ENCODE measurements at places on chromosomes 1 and 21.

GRCh38 chr1:44775078-44775929 is at the start of gene RPS8:
TSS of gene RPS8 (plus strand) at chr1:44775540. CDS start at chr1:44775597, 57 bp downstream.
- peak; percentile 92 for DNase-seq

DNA sequence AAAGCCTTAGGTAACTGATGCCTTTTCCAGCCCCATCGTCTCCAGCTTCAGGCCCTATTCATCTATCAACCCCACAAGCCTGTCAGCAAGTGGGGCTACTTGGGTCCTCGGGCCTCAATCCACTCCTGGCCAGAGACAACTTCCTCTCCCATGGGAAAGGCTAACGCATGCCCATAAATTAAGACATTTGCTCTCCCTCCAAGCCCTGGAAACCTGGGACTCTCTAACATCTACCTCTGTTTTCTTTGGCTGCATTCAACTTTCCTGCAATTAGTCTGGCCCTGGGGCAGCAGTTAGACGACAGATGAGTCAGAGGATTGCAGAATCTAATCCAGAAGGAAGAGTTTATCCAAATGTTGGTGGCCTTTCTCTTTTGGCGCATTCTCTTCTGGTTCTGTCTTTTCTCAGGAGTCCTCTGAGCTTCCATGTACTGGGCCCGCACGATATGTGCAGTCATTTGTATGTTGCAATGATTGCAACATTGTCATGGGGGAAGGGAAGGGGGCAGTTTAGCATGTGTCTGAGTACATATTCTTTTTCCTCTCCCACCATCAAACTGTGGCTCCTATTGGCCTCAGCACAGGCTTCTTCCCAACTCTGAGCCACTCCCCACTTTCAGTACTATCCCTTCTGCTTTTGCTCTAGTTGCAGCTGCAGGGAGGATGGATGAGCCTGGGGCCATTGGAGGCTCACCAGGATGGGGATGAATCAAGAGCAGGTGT is 54.4 kb downstream of the NAV1 start:
- no peak for DNase-seq

- no peak for DNase-seq
These were observed 4.7 kb downstream of the CHI3L1 start for GRCh38 chr1:203181586-203182386.

- no peak for DNase-seq
These were observed 4.7 kb downstream of the ZBTB7B start for GRCh38 chr1:155007251-155007828.

- no peak for DNase-seq
These were observed 22.1 kb downstream of the PTPRU start for GRCh38 chr1:29258189-29258975.

GRCh38 chr1:44696789-44697345 is 22.4 kb downstream of the ARMH1 start:
- DNase-seq = no peak

- DNase-seq = no peak
These were observed 42.9 kb upstream of the DMRTB1 start for GRCh38 chr1:53416269-53416813.

GRCh38 chr1:16018749-16019643 is 1.2 kb upstream of the HSPB7 start:
- DNase-seq = no peak

DNA sequence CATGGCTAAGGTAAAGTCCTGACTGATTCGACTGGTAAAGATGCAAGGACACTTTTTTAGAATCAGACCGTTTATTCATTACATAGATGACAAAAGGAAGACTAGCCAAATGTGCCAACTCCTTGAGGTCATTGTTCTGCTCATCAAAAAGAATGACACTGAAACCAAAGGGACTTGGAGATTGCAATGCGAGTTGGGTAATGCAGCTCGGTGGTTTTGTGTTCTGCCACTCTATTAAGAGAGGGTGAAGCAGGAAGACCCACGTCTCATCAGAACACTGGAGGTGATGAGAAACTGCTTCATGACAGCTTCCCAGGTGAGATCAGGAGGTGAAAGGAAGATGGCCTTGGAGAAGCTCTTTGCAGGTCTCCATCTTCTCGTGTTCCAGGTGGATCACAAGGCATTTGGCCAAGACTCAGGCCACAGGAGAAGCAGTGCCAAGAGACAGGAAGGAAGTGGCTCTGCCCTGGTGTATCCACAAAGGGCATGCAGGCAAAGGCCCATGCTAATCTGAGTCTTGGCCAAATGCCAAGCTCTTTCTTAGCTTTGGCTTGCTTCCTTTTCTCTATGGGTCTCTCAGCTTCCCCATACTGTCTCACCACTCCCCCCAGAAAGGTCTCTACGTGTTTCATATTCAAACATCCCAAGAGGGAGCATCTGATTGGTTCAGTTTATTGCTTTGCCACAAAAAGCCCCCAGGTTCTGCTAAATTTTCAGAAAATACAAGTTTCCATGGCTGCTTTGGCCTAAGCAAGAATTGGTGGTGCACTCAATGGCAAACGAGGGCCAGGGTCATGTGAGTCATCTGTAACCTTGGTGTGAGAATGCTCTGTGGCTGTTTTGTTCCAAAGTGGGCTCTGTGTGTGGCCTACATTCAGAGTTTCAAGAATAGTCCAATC is 5.7 kb upstream of the CCT8 start:
- no peak for DNase-seq

DNA sequence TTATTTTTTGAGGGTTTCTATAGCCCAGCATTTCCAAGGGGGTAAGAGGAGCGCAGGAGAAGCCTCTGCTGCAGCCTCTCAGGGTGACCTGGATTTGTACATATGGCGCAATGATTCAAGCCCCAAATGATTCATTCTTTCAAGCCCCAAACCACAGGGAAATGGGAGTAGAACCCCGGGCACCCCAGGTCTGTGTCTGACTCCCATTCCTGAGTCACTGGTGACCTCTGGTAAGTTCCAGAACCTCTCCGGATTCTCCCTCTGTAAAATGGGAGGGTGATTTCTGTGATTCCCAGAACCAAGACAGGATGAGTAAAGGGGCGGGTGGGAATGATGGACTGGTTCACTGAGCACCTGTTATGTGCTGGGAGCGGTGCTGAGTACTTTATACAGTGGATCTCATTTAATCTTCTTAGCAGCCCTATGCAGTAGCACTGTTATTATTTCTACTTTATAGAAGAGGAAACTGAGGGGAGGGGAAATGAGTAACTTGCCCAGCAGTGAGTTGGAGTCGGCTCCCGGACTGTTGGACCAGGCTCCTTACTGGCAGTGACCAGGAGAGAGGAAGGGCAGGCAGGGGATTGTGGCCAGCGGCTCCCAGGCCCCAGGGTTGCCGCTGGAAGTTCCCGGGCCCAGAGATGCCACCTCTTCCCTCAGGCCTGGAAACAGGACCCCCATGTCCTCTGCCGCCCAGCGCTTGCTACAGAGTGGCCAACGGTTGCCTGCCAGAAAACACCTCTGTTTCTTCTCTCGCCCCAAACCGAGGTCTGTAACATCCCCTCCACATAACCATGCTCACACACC is 20.3 kb upstream of the SLC26A9 start:
- no peak for DNase-seq

DNA sequence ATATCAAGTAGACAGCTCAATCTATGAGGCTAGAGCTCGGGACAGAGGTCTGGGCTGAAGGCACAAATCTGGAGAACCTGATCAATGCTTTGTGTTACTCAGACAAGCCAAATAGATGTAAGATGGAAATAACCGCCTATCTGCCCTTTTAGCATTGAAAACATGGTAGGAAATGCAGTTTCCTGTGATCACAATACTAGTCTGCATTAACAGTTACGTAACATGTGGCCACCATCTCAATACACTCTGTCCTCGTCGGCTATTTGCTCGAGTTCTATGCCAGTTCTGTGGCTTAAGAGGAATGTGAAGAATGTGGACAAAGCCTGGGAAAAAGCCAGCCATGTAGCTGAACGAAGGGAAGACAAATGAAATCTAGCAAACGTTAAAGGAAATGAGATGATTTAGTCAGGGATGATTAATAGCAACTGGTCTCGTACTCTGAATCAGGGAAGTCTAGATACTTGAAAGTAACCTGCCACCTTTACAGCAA is 73.3 kb downstream of the HSF2BP start:
- peak; percentile 22 for DNase-seq

- no peak for DNase-seq
These were observed 12.0 kb downstream of the ZFYVE9 start for GRCh38 chr1:52153898-52154297.

DNA sequence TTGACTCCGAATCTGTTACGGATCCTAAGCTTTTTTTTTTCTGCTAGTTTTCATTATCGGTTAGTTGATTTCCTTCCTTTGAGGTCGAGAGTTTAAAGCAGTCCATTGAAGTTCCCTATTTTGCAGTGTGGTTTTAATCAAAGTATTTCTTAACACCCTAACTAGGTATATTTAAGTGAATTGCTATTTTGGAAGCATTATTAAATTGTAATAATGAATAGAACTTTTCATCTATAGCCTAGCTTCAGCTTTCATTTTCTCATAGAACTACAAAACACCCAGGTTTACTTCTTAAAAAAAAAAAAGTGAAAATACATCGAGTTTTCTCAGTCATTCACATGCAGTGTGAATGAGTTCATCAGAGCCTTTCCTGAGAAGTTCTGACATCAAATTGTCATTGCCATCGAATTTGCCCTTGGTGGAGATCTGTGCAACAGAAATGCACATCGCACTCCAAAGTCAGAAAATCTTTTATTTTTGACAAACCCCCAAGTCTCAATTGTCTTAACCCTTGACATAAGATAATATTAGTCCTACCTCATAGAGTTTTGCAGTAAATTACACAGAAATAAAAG is 1.1 kb upstream of the LBR start:
- DNase-seq = no peak

DNA sequence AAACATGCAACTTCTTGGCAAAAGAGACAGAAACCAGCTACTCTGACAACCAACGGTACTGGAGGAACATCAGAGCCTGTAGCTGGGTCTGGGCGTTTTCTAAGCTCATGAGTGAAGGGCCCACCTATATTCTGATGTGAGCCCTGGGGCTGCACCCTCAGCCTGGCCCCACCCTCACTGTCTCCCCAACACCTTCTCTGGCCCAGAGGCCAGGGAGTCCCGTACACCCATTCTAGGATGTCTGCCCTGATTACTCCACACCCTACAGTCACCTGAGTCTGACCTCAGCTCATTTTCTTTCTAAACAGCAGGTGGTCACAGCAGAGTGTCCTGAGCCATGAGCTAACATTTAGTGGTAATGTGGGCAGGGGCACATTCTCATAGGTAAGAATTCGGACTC is 439.2 kb downstream of the MATN1 start:
- DNase-seq = no peak

DNA sequence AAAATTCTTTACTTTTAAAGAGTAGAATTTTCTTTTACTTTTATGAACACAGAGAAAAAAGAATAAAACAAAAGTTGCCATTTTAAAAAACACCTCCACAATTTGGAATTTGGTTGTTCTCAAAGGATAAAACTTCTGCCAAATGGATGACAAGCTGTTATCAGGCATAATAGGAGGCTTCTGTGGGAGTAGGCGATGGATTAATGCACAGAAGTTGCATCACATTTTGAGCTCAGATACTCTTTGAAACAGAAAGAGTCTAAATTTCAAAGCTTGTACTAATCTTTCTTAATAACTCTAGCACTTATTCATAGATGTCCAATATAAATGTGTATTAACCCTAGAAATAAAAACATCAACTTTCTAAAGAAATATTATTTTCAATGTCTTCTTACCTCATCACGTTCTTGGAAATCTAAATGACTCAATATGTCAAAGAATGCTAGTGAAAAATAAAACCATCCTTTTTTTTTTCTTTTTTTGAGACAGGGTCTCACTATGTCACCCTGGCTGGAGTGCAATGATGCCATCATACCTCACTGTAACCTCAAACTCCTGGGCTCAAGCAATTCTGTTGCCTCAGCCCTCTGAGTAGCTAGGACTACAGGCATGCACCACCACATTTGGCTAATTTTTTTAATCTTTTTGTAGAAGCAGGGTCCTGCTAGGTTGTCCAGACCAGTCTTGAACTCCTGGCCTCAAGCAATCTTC is 112.8 kb upstream of the USP25 start:
- no peak for DNase-seq

DNA sequence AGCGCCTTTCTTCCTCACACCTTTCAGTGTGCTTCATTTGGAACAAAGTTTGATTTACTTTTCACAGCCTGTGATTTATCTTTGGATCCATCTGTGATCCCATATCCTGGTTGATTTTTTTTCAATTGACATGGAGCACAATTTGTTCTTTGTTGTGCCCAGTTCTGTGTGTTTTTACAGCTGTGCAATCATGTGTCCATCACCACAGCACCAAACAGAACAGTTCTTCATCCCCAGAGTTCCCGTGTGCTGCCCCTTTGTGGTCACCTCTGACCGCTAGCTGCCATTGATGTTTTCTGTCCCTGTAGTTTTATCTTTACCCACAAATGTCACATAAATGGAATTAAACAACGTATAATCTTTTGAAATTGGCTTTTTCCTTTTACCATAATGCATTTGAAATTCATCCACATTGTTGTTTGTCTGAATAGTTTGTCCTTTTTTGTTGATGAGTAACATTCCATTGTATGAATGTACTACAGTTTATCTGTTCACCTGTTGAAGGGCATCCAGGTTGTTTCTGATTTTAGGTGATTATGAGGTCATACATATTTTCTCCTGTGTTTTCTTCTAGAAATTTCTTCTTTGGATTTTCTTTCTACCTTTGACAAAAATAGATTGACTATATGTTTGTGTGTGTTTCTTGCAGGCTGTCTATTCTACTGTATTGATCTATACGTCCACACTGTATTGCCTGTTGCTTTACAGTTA is 17.4 kb downstream of the MIGA1 start:
- no peak for DNase-seq

GRCh38 chr1:21341517-21342078 is 51.3 kb upstream of the ECE1 start:
- DNase-seq = no peak

DNA sequence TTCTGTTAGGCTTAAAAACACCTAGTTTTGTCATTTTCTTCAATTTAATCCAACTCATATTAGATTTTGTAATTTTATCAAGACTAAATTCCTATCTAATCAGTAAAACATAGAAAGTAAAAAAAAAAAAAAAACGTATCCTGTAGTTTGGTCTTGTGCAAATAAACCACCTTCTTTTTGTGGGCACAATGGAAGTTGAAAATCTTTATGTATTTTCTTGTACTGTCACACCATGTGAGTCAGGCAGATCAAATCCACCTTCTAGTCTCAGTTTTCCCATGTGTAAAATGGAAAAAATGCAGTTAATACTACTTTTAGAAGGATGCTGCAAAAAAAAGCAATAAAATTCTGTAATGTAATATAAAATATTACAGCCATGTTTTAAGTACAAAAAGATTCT is 129.8 kb downstream of the CYYR1 start:
- DNase-seq = no peak

DNA sequence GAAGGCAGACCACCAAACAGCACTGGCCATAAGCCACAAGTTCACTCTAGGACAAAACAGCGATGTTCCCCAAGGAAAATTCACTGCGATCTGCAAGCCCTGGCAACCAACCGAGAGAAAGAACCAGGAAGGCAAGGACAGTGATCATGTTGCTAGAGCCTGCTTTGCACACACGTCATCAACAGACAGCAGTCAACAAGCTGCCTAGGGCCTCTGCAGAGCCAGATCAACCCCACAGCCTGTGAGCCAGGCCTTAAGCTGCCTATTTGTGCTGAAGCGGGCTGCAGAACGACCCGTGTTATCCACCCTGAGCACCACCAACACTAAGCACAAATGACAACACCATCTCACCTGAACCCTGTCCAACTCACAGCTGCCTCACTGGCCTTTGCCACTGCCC is 6.2 kb upstream of the YRDC start:
- no peak for DNase-seq

- DNase-seq = no peak
These were observed 14.8 kb downstream of the VPS13D start for GRCh38 chr1:12244585-12244984.

GRCh38 chr21:34576041-34576511 is 38.8 kb downstream of the RCAN1 start:
- DNase-seq = no peak
